ENCODE measurements at places on chromosomes 2 and 18. TPM values are rescaled to one million over a fixed set of nuclear protein-coding genes. Genes with fewer than 3 reads are reported as not detected.

DNA sequence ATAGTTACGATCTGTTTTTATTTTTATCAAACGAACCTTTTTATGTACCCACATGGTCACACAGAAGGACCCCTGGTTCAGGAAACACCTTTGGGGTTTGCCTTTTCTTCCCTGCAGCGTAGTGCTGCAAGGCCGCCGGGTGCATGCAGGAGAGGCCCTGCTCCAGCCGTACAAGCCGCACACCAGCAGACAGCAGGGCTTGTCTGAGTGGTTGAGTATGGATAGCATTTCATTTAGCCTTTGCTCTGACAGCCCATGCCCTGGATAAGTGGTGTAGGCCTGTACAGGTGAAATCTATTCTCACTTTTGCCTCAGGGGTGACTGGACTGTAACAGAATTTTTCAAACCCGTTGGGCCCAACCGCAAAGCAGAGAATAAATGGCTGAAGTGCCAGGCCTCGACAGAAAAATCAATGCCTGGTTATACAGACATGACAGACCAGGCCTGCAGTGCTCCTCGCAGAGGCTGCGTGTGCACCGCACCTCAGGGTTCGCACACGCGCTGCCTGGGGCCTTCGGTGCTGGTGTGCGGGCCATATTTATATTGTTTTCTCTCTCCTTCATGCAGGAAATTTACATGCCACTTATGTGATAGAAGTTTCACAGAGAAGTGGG, 279.1 kb downstream of the ZNF407 start:
- no peak for DNase-seq
- no peaks in the 10 kb centered on the region for H3K4me1 ChIP-seq
- H3K36me3 ChIP-seq: no peaks in the 10 kb centered on the region

DNA sequence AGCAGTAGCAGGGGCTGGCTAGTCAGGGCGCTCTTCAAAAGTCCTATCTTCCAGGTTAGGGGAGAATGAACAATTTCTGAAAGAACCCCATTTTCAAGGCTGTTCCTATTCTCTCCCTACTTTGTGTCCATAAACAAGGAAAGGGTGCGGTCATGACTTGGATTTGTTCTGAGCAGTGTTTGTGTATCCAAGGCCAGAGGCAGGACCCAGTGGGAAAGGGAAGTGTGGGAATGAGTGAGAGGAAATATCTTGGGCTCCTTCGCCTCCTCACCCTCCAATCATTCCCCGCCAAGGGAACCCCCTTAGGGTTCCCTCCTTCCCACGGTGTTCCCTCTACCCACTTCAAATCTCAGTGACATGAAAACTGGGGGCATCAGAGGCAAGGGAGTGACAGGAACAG, 25.5 kb upstream of the SPTBN1 start:
- H3K4me3 ChIP-seq: no peak overlapping the region
- no peaks in the 10 kb centered on the region for H3K4me1 ChIP-seq
- H3K27me3 ChIP-seq: no peaks in the 10 kb centered on the region
- H3K27ac ChIP-seq: no peak overlapping the region
- H3K36me3 ChIP-seq: no peaks in the 10 kb centered on the region
- DNase-seq: no peak

DNA sequence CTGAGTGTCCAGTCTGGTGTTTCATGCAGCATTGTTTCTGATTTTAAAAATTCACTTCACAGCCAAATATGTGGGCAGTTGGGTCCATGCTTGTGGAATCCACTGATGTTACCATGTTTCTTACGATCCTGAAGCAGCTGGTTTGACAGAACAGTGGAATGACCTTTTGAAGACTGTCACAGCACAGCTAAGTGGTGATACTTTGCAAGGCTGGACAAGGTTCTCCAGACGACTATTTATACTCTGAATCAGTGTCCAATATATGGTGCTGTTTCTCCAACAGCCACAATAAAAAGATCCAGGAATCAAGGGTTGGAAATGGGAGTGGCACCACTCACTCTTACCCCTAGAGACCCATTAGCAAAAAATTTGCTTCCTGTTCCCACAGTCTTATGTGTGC, 577.4 kb upstream of the RAB6C start:
- no peaks in the 10 kb centered on the region for H3K4me1 ChIP-seq
- no peak for DNase-seq
- no peak overlapping the region for H3K4me3 ChIP-seq
- H3K27me3 ChIP-seq: no peaks in the 10 kb centered on the region
- H3K36me3 ChIP-seq: no peaks in the 10 kb centered on the region
- no peak overlapping the region for H3K27ac ChIP-seq

DNA sequence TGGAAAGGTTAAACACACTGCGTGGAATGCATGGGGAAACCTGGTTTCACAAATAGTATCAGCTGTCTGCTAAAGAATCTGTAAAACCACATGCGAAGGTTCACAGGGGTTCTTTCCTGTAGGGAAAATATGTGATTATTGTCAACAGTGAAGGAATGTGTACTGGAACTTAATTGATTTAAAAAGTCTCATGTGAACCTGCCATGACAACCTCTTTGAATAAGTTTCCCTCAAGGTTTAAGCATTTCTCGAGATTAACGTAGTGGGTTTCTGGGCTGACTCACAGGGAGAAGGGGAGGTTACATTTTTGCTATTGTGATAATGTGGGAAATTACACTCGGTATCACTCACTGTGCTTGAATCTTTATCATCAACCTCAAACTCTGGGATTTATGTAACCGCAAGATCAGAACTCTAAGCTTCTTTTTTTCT, 28.2 kb upstream of the IL1R1 start:
- no peaks in the 10 kb centered on the region for H3K36me3 ChIP-seq
- no peak for DNase-seq
- no peak overlapping the region for H3K27ac ChIP-seq

- no peak overlapping the region for H3K27ac ChIP-seq
- no peaks in the 10 kb centered on the region for H3K36me3 ChIP-seq
- DNase-seq: no peak
- H3K27me3 ChIP-seq: no peaks in the 10 kb centered on the region
Measured at GRCh38 chr18:45059695-45060094, 379.0 kb downstream of the SETBP1 start.

GRCh38 chr2:190979906-190980629, 33.9 kb downstream of the STAT1 start:
- no peak overlapping the region for H3K4me3 ChIP-seq
- H3K4me1 ChIP-seq: peaks cover 20% of the 10 kb centered on the region
- H3K36me3 ChIP-seq: peaks cover 98% of the 10 kb centered on the region
- no peak for DNase-seq
- no peak overlapping the region for H3K27ac ChIP-seq

DNA sequence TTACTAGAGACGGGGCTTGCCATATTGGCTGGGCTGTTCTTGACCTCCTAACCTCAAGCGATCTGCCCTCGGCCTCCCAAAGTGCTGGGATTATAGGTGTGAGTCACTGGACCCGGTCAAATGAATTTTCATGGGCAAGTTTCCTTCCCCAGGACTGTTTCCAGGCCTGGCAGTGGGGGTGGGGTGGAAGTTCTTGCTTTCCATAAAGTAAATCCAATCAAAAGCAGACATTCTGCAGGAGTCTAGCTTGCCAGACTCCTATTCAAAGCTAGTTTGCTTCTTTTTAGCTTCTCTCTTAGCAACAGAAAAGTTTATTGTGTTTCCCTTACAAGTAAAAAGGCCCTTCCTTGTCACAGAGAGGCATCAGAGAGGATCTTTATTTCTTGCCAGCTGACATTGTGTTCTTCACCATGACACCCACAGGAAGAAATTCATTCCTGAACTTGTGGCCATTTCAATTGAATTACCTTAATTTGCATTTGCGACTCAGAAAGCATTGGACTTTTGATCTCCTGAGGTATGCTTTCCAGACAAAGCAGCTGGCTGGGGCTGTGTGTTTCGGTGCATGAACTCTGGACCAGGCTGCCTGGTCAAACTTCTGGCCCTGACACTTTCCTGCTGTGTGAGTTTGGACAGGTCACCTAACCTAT, 37.9 kb downstream of the LYPD1 start:
- no peaks in the 10 kb centered on the region for H3K36me3 ChIP-seq
- no peaks in the 10 kb centered on the region for H3K27me3 ChIP-seq
- no peak overlapping the region for H3K4me3 ChIP-seq
- H3K4me1 ChIP-seq: no peaks in the 10 kb centered on the region
- no peak for DNase-seq

DNA sequence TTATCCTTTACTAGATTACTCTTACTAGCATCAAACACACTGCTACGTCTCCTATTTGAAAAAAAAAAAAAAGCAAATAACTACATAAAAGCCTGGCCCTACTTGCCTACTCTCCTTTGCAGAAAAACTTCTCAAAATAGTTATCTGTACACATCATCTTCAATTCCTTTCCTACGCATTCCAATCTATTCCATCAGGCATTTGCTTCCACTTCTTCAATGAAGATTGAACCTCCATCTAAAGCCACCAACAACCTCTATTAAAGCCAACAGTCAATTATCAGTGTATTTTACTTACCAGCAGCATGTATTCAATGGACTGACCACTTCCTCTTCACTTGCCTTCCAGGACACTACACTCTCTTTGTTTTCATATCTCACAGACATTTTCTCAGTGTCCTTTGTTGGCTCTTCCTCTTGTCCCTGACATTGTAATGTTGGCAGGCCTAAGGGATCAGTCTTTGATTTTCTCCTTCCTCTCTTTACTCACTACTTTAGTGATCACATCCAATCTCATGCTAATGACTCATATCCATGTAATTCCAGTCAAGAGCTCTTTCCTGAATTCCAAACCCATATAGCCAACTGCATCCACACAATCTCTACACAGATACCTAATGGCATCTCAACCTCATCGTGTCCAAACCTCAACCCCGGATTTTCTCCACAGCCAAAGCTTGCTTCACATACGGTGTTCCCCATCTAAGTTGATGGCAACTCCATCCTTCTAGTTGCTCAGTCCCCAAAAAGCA, 131.3 kb downstream of the CCDC148 start:
- H3K36me3 ChIP-seq: no peaks in the 10 kb centered on the region
- H3K4me3 ChIP-seq: no peak overlapping the region
- no peaks in the 10 kb centered on the region for H3K27me3 ChIP-seq
- H3K4me1 ChIP-seq: no peaks in the 10 kb centered on the region
- H3K27ac ChIP-seq: no peak overlapping the region

GRCh38 chr2:191612496-191612895, 65.4 kb upstream of the NABP1 start:
- DNase-seq: no peak
- H3K27ac ChIP-seq: no peak overlapping the region
- H3K27me3 ChIP-seq: no peaks in the 10 kb centered on the region
- peaks cover 9% of the 10 kb centered on the region for H3K4me1 ChIP-seq

The GPR55 gene
- 11.1 TPM for total RNA-seq

The ABCB11 gene
- not detected for total RNA-seq

The SP5 gene
- total RNA-seq: not detected

The ANKRD30BL gene
- total RNA-seq: not detected
